ENCODE measurements at places on chromosomes 1 and 21. TPM values are rescaled to one million over a fixed set of nuclear protein-coding genes. Genes with fewer than 3 reads are reported as not detected.
A peak's percentile ranks its signal among the peaks of the same experiment; 100 is the strongest.

- H3K36me3 ChIP-seq: no peaks in the 10 kb centered on the region
- no peak overlapping the region for H3K4me3 ChIP-seq
- no peaks in the 10 kb centered on the region for H3K4me1 ChIP-seq
- H3K27me3 ChIP-seq: no peaks in the 10 kb centered on the region
These were observed 225.6 kb upstream of the MAP1LC3C start for GRCh38 chr1:242224461-242224860.

DNA sequence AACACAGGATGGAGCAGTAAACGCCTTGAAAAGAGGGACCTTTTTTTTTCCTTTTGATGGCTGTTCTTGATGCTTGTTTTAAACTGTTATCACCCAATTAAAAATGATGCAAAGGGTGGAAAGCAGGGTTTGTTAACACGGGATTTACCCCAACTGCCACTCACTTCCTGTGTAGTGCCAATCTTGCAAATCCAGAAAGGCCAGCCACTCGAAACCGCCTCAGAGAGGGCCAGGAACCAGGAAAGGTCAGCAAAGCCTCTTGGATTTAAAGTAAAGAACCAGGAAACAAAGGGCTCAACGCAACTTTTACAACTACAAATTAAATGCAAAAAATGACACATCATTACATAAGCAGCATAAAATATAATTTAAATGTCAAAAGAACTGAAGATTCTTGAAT is 347.4 kb downstream of the PDE4B start:
- H3K4me1 ChIP-seq: no peaks in the 10 kb centered on the region
- no peak for DNase-seq
- H3K27ac ChIP-seq: no peak overlapping the region
- H3K36me3 ChIP-seq: no peaks in the 10 kb centered on the region
- no peak overlapping the region for H3K4me3 ChIP-seq

ATP6V1G3 gene
- total RNA-seq: not detected

GRCh38 chr1:159994896-159995295 is 36.9 kb downstream of the PIGM start:
- no peak overlapping the region for H3K27ac ChIP-seq
- DNase-seq: no peak
- H3K4me3 ChIP-seq: no peak overlapping the region
- no peaks in the 10 kb centered on the region for H3K36me3 ChIP-seq
- H3K4me1 ChIP-seq: no peaks in the 10 kb centered on the region

GRCh38 chr1:42177541-42177981 is 13.0 kb upstream of the GUCA2A start:
- no peaks in the 10 kb centered on the region for H3K4me1 ChIP-seq
- no peak overlapping the region for H3K4me3 ChIP-seq
- peaks cover 21% of the 10 kb centered on the region for H3K36me3 ChIP-seq
- H3K27me3 ChIP-seq: no peaks in the 10 kb centered on the region
- no peak for DNase-seq
- no peak overlapping the region for H3K27ac ChIP-seq

DNA sequence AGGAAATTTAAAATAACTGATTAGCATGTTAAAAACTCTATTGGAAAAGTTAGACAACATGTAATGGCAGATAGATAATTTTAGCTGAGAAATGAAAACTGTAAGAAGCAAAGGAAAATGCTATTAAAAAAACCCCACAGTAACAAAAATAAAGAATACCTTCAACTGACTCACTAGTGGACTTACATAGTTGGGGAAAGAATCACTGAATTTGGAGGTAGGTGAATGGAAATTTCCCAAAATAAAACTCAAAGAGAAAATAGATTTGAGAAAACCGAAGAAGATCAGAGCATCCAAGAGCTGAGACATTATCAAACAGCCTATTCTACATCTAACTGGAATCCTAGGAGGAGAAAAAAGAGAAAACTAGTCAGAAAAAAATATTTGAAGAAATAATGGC is 34.7 kb downstream of the PDE4B start:
- H3K27me3 ChIP-seq: no peaks in the 10 kb centered on the region
- no peaks in the 10 kb centered on the region for H3K36me3 ChIP-seq
- no peak overlapping the region for H3K27ac ChIP-seq

- DNase-seq: peak; percentile 41
- H3K27me3 ChIP-seq: no peaks in the 10 kb centered on the region
- peaks cover 26% of the 10 kb centered on the region for H3K36me3 ChIP-seq
- no peak overlapping the region for H3K27ac ChIP-seq
These were observed 7.7 kb downstream of the ENSA start for GRCh38 chr1:150621497-150622302.

RBBP4 gene
- 289 TPM for total RNA-seq

TUFT1 gene
- total RNA-seq: 2.0 TPM

GRCh38 chr1:60958001-60958400 is 124.4 kb upstream of the NFIA start:
- no peak overlapping the region for H3K27ac ChIP-seq
- H3K4me3 ChIP-seq: no peak overlapping the region
- no peaks in the 10 kb centered on the region for H3K36me3 ChIP-seq

DNA sequence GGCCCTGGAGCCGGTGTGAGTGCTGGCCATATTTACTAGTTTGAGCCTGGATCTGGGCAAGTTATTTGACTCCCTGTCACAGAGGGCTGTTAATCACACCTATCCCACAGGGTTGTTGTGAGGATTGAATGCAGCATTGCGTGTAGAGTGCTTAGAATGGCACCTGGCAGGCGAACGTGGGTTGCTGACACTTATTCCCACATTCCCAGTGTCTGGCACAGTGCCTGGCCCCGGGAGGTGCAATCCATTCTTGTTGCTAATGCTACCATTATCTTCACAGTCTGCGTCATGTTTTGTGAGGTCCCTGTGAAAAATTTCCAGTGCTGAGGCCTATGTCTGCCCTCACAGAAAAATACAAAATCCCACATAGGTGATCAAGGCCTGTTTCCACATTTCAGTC is 66.1 kb downstream of the CD2 start:
- no peaks in the 10 kb centered on the region for H3K36me3 ChIP-seq
- no peak overlapping the region for H3K4me3 ChIP-seq
- H3K27me3 ChIP-seq: no peaks in the 10 kb centered on the region
- H3K27ac ChIP-seq: no peak overlapping the region
- H3K4me1 ChIP-seq: peaks cover 22% of the 10 kb centered on the region

DNA sequence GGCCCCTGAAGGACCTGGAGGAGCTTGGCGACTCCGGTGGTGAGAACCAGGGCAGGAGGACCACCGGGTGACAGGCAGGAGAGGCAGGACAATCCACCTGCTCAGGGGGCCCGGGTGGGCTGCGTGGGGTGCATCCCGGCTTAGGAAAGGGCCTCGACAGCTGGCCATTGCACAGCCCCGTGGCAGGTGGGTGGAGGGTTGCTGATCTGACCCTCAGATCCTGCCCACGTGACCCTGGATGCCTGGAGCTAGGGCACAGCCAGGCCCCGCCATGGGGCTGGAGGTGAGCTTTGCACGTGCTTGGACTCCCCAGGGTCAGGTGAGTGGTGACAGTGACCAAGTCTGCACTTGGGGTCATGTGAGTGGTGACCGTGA is 35.5 kb upstream of the SLC19A1 start:
- no peak for DNase-seq
- H3K27me3 ChIP-seq: no peaks in the 10 kb centered on the region
- no peaks in the 10 kb centered on the region for H3K4me1 ChIP-seq

DNA sequence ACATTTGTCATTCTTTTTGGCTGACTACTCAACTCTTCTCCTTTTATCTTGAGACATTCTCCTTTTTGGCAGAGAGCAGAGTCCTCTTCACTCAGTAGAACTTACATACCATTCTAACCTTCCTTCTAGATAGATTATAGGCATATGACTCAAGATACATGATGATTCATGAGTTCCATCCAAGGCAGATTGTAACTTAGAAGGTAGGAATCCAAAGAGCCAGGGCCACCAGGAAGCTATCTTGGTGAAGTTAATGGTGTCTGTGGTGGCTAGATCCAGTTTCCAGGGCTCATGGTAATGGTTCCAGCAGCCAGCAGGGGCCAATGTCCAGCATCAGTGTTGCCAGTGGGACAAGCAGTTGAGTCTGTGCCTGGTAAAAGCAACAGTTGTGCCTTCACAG is 76.1 kb upstream of the KIAA0040 start:
- H3K4me3 ChIP-seq: no peak overlapping the region
- H3K27ac ChIP-seq: no peak overlapping the region
- no peaks in the 10 kb centered on the region for H3K36me3 ChIP-seq
- H3K4me1 ChIP-seq: no peaks in the 10 kb centered on the region
- DNase-seq: no peak
- no peaks in the 10 kb centered on the region for H3K27me3 ChIP-seq

DNA sequence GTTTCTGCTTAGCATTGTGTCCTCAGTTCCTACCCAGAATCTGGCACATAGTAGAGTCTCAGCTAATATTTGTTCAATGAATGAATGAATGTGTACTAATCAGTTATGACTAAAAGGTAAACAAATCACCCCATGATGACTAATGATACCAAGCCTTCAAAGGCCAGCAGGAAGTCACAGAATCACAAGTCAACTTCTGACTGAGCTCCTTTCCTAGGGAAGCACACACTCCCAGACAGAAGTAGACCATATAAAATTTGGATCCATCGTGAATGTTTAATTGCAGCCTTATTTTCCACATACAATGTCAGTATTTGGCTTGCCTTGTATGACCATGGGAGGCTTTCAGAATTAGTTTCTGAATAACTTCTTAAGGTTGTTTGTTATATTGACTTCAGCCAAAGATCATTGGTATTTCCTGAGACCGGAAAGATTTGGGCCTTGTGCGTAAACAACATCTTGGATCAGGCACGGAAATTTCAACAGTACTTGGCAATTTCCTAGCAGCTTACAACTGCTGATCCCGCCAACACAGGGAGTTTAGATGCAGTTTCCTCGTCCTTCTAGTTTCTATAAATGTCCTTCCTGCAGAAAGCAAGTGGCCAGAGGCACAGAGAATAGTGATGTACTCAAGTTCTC is 185.9 kb upstream of the ATP1B1 start:
- no peak overlapping the region for H3K27ac ChIP-seq
- H3K36me3 ChIP-seq: no peaks in the 10 kb centered on the region
- no peaks in the 10 kb centered on the region for H3K27me3 ChIP-seq
- no peak overlapping the region for H3K4me3 ChIP-seq

- no peak overlapping the region for H3K4me3 ChIP-seq
- no peaks in the 10 kb centered on the region for H3K36me3 ChIP-seq
- no peaks in the 10 kb centered on the region for H3K27me3 ChIP-seq
- no peak overlapping the region for H3K27ac ChIP-seq
- peaks cover 28% of the 10 kb centered on the region for H3K4me1 ChIP-seq
- DNase-seq: no peak
These were observed 24.5 kb upstream of the PPP2R5A start for GRCh38 chr1:212260557-212261355.

DNA sequence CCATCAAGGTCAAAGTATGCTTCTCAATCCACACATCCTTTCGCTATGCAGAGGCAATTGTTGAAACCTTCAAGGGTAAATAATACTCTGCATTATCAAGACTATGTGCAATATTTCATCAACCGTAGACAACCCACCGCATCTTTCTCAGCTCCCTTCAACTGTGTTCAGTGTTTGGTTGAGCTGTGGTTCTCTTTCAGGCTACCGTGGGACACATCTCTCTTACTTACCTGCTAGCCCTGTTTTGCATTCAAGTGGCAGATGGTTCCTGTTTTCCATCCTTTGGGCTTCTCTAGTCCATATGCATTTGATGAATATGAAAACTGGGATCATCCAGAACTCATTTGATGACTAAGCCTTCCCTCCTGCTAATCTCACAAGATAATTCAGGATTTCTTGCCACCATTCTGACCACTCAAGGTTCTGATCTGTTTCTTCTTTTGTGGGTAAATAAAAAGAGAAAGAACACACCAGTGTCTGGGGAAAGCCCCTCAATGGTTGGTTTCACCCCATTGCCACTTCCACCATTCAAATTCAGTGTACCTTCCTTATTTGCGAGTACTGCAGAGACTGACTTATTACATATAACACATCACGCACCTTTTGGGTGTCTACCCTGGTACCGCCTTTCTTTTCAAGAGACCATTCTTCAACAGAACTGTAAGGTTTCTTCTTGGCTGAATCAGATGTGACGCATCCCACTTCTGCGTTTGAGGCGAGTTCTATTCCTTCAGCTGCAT is 61.7 kb downstream of the BACE2 start:
- no peak overlapping the region for H3K4me3 ChIP-seq
- H3K36me3 ChIP-seq: no peaks in the 10 kb centered on the region
- no peak for DNase-seq
- no peaks in the 10 kb centered on the region for H3K27me3 ChIP-seq

- peaks cover 20% of the 10 kb centered on the region for H3K4me1 ChIP-seq
- no peak for DNase-seq
- H3K4me3 ChIP-seq: no peak overlapping the region
These were observed 5.2 kb downstream of the GPR25 start for GRCh38 chr1:200877839-200878551.

- no peaks in the 10 kb centered on the region for H3K4me1 ChIP-seq
- no peaks in the 10 kb centered on the region for H3K36me3 ChIP-seq
- H3K27ac ChIP-seq: no peak overlapping the region
- no peak overlapping the region for H3K4me3 ChIP-seq
- no peaks in the 10 kb centered on the region for H3K27me3 ChIP-seq
- no peak for DNase-seq
These were observed 17.3 kb downstream of the PDC start for GRCh38 chr1:186443638-186444037.

- no peak for DNase-seq
- no peak overlapping the region for H3K4me3 ChIP-seq
- no peak overlapping the region for H3K27ac ChIP-seq
- H3K36me3 ChIP-seq: no peaks in the 10 kb centered on the region
These were observed 5.3 kb upstream of the FCER1A start for GRCh38 chr1:159296706-159297375.

GRCh38 chr1:11529763-11530730 is 51.1 kb downstream of the DISP3 start:
- H3K27ac ChIP-seq: no peak overlapping the region
- no peak for DNase-seq
- H3K4me3 ChIP-seq: no peak overlapping the region
- H3K4me1 ChIP-seq: no peaks in the 10 kb centered on the region

PRAMEF25 gene
- total RNA-seq: not detected

DNA sequence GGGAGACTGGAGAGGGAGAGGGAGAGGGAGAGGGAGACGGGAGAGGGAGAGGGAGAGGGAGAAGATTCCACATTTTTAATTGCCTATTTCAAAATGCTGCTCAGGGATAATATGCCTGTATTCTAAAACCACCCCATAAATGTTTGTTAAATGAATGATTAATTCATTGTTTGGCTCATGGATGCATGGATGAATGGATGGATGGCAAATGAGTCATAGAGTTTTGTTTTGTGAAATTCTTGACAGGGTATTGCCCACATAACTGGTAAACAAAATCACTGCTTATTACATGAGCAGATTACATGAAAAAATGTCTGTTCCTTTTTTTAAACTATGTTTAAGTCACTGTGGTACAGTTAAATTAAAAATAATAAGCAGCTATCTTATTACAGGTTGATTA is 220.4 kb downstream of the ZP4 start:
- no peak overlapping the region for H3K4me3 ChIP-seq
- no peaks in the 10 kb centered on the region for H3K27me3 ChIP-seq
- no peak overlapping the region for H3K27ac ChIP-seq
- no peak for DNase-seq

- DNase-seq: no peak
- no peaks in the 10 kb centered on the region for H3K27me3 ChIP-seq
- no peak overlapping the region for H3K27ac ChIP-seq
- no peak overlapping the region for H3K4me3 ChIP-seq
- peaks cover 16% of the 10 kb centered on the region for H3K4me1 ChIP-seq
These were observed 91.5 kb downstream of the IER5 start for GRCh38 chr1:181179987-181180365.

Data from CD8-positive, alpha-beta memory T cell (primary cell).